ENCODE measurements at places on chromosomes 12 and 14.
A peak's percentile ranks its signal among the peaks of the same experiment; 100 is the strongest.

DNA sequence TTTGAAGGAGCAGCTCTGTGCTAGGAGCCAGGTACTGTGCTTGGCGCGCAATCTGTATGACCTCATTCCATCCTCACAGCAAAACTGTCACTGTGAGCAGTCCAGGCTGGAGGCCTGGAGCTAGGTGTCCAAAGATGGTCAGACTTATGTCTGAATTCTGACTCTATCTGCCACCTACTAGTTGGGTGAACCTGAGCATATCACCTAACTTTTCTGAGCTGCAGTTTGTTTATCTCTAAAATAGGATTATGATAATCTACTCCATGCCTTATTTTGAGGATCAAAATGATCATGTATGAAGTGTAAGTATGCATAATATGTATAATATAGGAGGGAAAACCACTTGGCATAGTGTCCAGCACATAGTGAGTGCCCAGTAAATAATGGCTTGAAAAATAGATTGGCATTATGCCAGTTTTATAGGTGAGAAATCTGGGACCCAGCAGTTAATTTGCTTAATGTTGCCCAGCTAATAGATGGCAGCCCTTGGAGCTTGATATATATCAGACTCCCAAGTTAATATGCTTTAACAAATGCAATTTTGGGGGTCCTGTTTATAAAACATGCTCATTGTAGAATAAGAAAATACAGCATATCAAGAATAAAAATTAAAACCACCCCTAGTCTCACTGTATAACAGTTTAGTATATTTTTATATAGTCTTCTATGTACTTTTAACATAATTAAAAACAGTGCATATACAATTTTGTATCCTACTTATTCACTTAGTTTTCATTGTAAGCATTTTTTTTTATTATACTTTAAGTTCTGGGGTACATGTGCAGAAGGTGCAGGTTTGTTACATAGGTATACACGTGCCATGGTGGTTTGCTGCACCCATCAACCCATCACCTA, 4.5 kb upstream of the JPH4 start:
- DNase-seq = no peak

GRCh38 chr12:76518699-76519098, 40.9 kb downstream of the OSBPL8 start:
- DNase-seq = peak; percentile 69

DNA sequence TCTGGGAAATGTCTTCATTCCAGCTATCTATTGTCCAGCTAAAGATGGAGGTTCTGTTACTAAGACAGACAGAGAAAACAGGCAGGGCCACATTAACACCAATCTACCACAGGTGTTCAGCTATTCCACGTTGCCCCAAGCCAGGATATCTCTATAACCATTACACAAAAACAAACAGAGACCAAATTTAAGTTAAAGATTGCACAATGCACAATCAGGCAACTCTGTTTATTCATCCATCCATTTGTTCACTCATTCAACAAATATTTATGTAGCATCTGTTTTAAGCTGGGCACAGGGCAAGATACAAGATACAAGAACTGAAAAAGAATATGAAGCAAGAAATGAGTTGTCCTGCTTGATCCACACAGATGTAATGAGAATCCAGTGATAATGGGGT, 629.0 kb downstream of the MED13L start:
- no peak for DNase-seq

DNA sequence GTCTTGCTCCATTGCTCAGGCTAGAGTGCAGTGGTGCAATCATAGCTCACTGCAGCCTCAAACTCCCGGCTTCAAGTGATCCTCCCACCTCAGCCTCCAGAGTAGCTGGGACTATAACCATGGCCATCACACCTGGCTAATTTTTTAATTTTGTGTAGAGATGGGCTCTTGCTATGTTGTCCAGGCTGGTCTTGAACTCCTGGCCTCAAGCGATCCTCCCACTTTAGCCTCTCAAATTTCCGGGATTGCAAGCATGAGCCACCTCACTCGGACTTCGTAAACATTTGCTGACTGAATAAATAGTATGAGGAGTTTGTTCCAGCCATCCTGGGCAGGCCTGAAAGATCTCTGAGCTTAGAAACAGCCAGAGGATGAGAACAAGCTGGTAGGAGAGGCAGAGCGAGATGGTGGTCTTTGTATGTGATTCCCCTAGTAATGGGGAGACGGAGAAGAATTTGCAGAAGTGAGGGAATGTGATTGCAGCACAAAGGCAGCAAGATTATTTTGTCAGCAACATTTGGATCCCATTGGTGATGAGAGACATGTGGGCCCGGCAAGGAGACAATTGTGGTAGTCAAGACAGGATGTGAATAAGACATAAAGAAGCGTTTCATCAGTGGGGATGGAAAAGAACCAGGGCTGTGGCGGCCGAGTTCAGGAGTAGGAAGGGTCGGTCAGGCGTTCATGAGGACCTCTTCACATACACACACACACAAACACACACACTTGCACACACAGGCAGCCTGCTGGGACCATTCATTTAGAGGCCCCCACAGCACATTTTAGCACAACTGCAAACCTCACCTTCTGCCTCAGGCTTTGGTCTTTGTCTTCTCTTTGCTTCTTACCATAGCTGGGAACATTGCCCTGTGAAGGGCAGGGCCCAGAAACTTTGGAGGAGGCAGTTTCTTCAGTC, 155.5 kb downstream of the ZFP36L1 start:
- DNase-seq = no peak

DNA sequence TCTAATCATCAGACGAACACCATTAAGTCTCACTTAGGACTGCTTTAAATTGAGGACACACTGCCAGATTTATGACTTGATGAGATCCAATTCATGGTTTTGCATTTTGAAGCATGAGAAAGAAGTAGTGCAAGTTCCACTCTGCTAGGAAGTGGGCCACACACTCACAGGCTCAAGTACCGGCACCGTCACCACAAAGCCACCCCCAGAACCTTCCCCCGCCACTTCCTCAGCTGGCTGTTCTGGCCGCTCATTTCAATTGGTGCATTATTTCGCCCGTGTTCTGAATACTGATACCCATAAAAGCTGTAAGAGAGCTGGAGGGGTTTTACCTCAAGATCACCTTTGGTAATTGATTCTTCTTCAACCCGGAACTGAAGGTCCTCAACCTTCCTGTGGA, 70.1 kb downstream of the CLIP1 start:
- no peak for DNase-seq

DNA sequence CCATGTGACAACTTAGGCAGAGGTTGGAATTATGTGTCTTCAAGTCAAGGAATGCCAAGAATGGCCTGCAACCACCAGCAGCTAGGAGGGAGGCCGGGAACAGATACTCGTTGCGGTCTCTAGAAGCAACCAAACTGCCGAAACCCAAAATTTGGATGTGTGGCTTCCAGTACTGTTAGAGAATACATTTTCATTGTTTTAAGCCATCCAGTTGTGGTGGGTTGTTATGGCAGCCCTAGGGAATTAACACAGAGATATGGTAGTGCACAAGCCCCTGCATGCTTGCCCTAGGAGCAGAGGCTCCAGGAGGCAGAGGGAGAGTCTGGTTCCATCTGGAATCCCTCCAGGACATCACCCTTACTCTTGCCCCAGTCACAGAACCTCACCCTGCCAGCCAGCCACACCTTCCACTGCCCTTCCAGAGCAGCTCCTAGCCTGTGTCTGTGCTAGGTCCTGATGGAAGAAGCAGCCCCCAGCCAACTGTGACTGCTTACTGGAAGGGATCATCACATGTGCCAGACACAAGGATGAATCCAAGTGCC, 19.5 kb downstream of the PITPNM2 start:
- DNase-seq = no peak

DNA sequence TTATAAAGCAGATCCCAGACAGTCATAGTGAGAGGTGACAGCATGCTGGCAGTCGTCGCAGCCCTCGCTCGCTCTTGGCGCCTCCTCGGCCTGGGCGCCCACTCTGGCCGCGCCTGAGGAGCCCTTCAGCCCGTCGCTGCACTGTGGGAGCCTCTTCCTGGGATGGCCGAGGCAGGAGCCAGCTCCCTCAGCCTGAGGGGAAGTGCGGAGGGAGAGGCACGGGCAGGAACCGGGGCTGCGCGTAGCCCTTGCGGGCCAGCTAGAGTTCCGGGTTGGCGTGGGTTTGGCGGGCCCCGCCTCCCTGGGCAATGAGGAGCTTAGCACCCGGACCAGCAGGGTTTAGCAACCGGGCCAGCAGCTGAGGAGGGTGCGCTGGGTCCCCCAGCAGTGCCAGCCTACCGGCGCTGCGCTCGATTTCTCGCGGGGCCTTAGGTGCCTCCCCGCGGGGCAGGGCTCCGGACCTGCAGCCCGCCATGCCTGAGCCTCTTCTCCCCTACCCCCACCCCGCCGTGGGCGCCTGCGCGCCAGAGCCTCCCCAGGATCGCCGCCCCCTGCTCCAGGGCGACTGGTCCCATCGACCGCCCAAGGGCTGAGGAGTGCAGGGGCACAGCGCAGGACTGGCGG, 451.2 kb upstream of the DCN start:
- peak; percentile 30 for DNase-seq

DNA sequence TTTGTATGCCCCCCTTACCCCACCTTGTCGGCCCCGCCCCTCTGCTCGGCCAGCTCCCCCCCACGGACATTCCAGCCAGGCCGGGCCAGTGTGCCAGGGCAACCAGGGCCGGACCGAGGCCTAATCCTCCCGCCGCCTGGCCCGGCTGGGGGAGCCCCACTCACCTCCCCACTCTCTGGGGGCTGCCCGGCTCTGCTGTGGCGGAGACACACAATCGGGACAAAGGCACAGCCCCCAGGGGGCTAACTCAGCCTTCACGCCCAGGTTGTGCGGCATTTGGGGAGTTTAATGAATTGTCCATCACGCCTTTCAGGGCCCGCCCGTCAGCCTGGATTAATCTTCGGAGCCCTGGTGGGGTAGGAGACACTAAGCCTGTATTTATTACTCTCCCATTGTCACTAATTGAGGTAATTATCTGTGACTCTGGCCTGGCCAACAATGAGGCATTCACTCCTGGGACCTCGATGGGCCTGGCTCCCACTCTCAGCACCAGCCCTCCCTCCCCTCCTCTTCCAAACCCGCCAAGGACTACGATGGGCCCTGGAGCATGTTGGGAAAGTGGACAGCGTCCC, 8.7 kb downstream of the WNT1 start:
- DNase-seq = no peak

DNA sequence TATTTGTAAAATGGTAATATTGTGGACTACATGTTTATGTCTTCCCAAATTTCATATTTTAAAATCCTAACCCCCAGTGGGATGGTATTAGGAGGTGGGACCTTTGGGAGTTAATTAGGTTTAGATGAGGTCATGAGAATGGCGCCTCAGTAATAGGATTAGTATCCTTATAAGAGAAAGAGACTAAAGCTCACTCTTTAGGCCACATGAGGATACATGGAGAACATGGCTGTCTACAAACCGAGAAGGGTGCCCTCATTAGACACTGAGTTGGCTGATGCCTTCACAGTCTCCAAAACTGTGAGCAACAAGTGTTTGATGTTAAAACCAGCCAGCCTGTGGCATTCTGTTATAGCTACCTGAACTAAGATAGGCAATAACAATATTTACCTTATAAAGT, 58.3 kb upstream of the OTOGL start:
- no peak for DNase-seq
